Stimulated activated CD8-positive, alpha-beta memory T cell treated with anti-CD3 and anti-CD28 coated beads, Interleukin-4, amount 100 ng/mL, for 4 hours (primary cell): ENCODE measurements at places on chromosomes 7 and 10.

DNA sequence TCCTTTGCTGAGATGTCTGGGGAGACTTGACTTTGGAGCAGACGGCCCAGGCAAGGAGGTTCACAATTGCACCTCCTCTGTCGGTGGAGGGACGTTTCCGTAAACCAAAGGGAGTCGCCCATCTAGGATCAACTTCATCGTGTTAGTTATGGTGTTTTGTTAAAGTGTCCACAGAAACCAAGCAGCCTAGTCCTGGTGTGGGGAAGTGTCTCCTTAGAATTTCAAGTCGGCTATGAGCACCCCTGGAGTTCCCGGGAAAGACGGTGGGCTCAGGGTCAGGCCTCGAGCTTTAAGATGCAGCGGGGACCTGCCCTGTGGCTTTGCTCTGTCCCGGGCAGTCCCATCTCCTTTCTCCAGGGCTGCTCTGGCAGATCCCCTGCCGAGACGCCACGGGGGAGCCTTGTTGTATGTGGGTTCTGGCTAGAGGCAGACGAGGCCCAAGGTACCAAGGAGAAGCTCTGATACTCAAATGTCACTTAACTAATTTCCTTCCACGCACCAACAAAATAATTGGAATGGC lies 319.2 kb downstream of the ADARB2 start:
- no peak for DNase-seq

- DNase-seq = no peak
These were observed 277.7 kb upstream of the ZNF32 start for GRCh38 chr10:43926371-43926770.

GRCh38 chr10:124160943-124161582 lies 67.7 kb upstream of the CHST15 start:
- no peak for DNase-seq

GRCh38 chr7:122643250-122643649 lies 55.7 kb downstream of the RNF133 start:
- no peak for DNase-seq

DNA sequence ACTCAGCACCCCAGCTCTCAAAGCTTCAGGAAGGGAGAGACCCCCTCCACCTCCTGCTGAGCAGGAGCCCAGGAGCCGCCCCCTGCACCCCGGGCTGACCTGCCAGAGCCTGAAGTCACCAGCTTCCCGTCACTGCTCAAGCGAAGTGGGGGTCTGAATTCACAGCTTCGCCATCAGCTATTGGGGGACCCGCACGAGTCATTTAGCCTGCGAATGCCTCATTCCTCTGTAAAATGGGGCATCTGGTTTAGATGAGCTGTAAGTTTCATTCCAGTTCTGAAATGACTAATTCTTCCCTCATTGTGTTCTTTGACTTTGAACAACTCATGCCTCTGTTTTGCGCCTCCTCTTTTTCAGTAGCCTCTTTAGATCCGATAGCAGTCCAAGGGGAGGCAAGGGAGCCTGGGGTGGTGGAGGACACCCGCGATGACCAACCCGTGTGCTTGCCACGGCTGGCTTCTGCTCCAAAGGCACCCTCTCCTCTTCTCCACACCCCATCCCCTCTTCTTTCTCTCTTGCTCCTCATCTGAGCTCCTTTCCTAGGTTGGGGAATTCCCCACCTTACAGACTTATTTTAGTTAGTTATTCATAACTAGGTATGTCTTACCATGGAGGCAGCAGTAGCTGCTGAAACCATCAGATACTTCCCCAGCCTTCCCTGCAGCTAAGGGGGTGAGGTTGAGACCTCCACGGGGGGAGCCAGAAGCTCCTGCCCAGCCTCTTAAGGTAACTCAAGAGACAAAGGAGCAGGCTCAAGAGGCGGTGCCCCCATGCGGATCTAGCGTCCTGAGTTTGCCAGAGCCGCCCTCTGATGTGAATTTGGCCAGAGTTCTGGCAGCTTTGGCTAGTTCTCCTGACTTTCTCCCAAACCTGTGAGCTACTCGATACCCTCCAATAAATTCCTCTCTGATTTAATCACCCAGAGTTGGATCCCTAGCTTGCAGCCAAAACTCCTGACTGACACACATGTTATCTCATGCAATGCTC lies 47.7 kb downstream of the RBM17 start:
- no peak for DNase-seq

DNA sequence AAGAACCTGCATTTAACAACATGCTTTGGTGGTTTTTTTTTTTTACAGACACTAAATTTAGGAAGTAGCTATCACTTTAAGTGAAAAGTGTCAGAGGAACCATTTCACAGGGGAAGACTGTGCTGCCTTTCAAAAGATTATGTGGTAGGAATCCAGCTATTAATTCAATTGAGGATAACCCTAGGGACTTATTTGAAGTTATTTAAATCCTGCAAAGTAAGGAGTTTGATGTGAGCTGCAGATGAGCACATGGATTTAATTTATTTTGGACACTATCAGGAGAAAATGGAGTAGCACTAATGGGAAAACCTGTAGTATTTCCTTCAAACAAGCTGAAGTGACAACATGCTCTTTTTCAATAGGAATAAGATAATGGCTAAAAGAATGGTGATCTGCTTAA lies 419.8 kb downstream of the ANKRD7 start:
- DNase-seq = no peak

- no peak for DNase-seq
These were observed 24.1 kb downstream of the TAX1BP1 start for GRCh38 chr7:27763983-27764508.

- DNase-seq = no peak
These were observed 126.8 kb downstream of the SKIDA1 start for GRCh38 chr10:21398563-21399231.

- no peak for DNase-seq
These were observed 62.8 kb upstream of the MYL10 start for GRCh38 chr7:101691822-101692384.

DNA sequence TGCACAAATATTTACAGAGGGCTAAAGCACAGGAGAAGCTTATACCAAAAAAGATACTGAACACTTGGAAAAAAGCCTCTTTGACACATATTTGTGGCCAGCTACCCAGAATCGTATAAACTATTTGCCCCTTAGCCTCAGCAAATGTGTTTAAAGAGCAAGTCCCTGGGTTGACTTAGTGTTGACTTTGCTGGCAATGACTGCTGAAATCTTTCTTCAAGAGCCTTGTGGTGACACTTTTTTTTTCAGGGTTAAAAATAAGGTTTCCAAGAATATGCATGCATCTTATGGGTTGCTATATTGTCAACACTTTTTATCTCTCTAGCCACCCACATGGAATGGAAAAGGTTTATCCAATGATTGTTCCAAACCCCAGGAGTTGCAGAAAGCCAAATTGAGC lies 14.9 kb upstream of the PLEKHS1 start:
- DNase-seq = no peak

DNA sequence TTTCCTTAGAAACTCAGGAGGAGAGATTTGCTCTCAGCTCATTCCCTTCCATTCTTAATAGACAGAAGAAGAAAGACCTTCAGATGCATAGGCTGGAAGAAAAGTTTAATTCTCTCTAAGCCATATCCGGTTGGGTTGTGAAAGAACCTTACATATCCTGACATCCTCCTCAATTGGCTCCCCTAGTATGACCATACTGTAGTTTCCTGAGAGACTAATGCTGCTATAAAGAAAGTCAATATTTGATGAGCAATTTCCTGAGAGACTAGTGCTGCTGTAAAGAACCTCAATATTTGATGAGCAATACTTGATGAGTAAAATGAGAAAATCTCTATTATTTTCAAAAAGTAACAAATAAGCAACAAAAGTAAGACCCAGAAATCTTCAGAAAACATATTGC lies 888.5 kb upstream of the SORCS1 start:
- DNase-seq = no peak

DNA sequence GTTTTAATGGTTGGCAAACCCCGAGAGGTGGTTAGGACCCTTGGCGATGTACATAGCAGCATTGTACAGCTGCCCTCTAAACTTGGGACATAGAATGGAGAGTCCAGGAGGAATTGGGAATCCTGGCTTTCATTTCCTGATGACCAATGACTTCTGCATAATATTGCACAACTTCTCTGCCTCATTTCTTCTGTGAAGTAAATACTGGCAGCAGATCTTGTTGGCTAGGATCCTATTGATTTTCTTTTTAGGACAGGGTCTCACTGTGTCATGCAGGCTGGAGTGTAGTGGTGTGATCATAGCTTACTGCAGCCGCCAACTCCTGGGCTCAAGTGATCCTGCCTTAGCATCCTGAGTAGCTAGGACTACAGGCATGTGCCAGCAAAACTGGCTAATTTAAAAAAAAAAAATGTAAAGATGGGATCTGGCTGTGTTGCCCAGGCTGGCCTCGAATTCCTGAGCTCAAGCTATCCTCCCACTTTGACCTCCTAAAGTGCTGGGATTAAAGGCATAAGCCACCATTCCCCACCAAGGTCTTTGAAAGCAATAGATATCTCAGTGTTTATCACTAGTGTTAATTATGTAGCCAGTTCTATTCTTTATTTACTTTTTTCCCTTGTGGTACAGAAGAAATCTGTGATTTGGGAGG lies 58.1 kb downstream of the PODXL start:
- DNase-seq = no peak

DNA sequence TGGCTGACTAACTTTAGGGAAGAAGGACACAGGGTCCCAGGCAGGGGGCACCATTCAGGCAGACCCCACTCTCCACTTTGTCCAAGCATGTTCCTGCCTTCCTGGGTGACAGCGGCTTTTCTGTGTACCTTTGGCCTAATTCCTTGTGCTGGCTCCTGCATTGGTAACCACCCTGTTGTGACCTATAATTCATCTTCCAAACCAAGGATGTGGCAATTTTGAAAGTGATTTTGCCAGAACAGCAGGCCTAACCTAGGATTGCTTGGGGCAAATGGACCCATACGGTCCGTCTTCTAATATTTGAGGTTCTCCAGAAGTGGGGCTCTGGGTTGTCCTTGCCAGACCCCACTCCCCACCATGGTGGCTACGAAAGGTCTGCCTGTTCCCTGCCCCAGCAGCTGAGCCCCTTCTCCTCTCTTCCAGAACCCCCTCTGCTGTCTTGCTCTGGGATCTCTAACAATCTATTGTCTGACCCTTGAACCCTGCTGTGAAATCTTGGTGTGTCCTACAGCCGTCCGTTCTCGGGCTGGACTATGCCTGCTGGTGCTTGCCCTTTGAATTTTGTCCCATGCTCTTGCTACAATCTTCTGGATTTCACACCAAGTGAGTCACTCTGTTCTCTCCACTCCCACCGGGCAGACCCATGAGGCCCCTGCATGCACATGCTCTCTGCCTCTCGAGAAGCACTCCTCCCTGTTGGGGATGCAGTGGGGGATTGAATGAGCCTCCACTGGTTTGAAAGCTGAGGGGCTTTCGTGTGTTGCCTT lies 316.0 kb downstream of the CXCL12 start:
- no peak for DNase-seq

DNA sequence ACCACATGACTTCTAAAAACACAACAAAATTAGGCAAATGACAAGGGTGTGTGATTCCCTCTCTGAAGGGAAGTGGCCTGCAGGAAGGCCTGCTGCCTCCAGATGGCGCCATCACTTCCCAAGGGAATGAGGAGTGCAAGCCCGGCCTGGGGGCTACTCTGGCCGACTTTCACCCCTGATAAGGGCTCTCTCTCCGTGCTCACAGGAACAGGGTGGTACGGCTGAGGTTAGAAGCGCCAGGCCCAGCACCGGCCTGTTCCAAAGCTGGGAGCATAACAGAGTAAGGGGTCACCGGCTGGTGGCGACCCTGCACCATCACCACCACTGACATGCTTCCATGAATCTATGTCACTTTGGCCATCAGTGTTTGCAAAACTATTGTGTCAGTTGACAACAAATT lies 13.1 kb downstream of the RBP3 start:
- no peak for DNase-seq

DNA sequence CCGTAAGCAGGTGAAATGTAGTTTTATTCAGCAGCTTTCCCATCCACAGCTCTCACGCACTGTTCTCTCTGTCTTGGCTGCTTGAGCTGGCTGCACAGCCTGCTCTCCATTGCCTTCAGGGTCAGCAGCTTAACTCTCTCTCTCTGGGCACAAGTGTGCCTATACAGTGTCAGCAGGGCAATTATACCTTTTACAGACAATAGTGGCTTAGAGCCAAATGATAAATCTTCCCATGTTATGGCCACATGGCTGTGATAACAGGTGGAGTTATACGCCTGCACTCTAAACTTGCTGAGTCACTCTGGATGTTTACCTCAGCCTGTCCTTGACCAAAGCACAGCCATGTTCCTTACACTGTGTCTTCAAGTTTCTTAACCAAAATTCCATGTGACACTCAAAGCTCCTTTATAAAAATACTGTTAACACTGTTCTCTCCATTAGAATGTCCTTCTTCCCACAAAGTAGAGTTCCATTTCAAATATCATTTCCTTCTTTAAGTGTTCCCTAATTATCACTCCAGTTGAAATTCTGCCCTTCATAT lies 6.1 kb downstream of the RNF133 start:
- DNase-seq = no peak

- DNase-seq = no peak
These were observed 921.4 kb upstream of the CELF2 start for GRCh38 chr10:10096296-10096695.

DNA sequence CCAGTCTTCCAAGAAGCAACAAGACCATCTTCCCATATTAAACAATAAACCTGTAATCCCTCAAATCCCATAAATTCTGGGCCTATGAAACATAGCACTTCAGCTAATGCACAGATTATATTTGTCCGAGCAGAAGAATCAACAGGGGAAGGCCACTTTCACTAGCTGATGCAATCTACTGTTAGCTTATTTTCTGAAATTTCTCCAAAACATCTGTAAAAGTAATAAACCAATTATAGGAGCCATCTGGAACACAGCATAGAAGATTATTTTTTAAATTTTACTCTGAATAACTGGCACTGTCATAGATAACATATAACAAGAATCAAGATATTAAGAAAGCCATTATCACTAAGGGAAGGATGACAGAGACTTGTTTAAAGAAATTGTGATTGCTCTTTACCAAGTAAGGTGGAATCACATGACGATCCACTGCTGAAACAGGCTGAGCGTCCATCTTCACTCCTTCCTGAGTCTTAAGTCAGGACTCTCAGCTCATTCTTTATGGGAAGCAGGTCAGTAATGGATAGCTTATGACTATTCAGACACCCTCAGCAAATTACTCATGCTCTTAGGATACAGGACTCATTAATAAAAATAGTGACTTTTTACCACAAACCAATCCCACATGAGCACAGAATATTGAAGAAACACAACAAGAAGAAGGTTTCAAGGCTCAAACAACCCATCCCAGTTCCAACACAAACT lies 719.5 kb downstream of the XPNPEP1 start:
- DNase-seq = no peak

- no peak for DNase-seq
These were observed 179.8 kb downstream of the CXCL12 start for GRCh38 chr10:44205067-44205466.

DNA sequence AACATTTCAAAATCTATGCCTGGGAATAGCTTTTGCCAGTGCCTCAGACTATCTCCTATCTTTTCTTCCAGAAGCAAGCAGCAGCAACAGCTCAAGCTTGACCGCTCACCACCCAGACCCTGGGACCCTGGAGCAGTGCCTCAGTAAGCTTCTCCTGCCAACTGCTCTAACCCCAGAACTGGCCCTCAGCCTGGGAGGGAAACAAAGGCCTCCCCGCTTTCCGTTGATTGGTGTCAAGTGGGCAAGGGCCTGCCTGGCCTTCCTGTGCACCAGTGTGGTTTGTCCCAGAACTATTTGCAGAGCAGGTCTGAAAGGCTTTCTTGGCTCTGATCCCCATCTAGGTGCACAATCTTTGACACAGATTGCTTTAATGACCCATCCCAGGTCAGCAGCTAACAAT lies 3.3 kb upstream of the ATP6V0A4 start:
- DNase-seq = no peak

GRCh38 chr10:66805612-66806011 lies 120.2 kb upstream of the LRRTM3 start:
- no peak for DNase-seq

GRCh38 chr7:141150465-141150864 lies 76.6 kb downstream of the TMEM178B start:
- no peak for DNase-seq

- DNase-seq = no peak
These were observed 168.1 kb downstream of the GPR37 start for GRCh38 chr7:124597509-124597908.
